Activated B cell treated with CpG ODN at 0.5 μM for 24 hours (primary cell): ENCODE measurements at places on chromosomes 2 and 18.

- DNase-seq: no peak
These were observed 51.9 kb upstream of the RMDN2 start for GRCh38 chr2:37873229-37873628.

- no peak for DNase-seq
These were observed 98.1 kb downstream of the COL6A3 start for GRCh38 chr2:237315829-237316225.

DNA sequence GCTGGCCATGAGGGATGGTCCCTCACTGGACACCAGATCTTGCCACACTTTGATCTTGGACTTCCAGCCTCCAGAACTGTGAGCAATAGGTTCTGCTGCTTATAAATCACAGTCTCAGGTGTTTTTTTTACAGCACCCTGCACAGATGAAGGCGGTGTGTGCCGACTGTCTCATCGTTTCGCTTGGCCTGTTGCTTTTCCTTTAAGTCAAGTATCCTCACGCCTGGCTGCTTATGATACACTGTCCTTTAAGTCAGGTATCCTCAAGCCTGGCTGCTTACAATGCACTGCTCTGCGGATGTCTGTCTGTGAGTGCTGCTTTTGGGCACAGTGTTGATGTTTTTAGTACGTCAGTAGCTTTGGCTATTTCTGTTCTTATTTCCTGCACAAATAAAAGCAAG is 40.3 kb downstream of the SALL3 start:
- no peak for DNase-seq

GRCh38 chr2:30172627-30173026 is 25.8 kb downstream of the YPEL5 start:
- no peak for DNase-seq

GRCh38 chr2:129733579-129733978 is 245.9 kb upstream of the RAB6C start:
- DNase-seq: no peak

GRCh38 chr2:187567126-187567525 is 12.9 kb upstream of the TFPI start:
- DNase-seq: no peak

DNA sequence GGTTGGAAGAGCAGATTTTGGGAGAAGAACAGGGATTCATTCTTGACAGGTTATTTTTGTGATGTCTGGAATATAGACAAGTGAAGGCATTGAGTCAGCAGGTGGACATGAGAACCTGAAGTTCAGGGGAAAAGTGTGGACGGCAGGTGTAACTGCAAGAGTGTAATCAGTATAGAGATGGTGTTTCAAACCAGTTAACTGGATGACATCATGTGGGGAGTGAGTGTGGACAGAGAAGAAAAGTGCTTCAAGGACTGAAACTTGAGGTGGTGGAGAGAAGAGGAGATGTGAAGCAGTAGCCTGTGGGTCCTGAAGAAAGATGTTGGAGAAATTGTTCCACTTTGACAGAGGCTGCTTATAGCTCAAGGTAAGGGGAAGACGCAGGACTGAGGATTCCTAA is 7.1 kb downstream of the IL1RL1 start:
- DNase-seq: no peak

DNA sequence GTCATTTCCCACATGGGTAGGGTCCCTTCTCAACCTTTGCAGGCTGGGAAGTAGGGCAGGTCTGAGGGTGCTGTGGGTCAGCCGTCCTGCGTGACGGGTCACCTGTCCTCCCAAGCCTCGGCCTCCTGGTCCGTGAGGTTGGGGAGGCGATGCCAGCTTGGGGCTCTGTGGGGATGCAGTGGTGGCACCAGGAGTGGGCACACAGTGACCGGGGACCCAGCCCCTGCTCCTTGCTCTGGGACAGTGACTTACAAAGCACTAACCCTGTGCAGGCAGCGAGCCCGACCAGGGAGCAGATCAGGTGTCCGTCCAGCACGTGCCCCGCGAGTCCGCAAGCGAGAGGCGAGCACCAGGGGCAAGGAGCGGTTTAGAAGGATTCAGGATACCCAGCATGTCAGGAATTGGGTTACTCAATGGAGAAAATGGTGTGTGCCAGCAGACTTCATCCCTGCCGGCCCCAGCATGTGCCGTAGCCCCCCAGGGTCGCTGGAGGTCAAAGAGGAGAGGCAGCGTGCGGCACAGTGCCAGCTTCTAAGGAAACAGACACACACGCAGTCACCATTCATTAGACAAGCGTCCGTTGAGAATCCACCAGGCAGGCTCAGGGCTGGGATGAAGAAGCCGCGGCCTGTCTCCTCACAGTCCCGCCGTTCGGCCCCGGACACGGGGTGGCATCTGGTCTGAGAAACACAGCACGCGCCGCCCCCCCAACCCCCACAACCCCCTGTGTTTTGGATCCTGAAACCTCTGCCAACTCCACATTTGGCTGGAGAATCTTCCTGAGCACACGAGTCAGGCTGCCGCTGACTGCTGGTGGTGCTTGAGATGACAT is 11.7 kb downstream of the COLEC11 start:
- no peak for DNase-seq

- no peak for DNase-seq
These were observed 61.4 kb upstream of the OTOS start for GRCh38 chr2:240201866-240202265.

GRCh38 chr2:41741951-41742595 is 305.7 kb upstream of the PKDCC start:
- DNase-seq: no peak

GRCh38 chr2:206160125-206160806 is 571 bp downstream of the EEF1B2 start:
- no peak for DNase-seq

- no peak for DNase-seq
These were observed 6.9 kb upstream of the CRIM1 start for GRCh38 chr2:36348721-36349120.

GRCh38 chr2:225379856-225380255 is 19.7 kb upstream of the NYAP2 start:
- DNase-seq: no peak

DNA sequence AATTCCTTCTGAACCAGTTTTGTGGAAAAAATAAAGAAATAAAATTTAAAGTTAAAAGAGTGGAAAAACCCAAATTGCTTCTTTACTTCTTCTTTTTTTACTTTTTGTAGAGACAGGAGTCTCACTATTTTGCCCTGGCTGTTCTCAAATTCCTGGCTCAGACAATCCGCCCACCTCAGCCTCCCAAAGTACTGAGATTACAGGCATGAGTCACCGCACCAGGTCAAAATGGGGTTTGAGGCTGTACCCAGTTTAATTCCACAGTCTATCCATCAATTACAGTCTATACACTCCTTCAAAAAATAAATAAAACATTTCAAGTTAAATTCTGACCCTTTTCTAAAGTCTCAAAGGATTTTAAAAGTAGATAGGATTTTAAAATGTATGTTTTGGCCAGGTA is 120.3 kb downstream of the FAM161A start:
- no peak for DNase-seq

DNA sequence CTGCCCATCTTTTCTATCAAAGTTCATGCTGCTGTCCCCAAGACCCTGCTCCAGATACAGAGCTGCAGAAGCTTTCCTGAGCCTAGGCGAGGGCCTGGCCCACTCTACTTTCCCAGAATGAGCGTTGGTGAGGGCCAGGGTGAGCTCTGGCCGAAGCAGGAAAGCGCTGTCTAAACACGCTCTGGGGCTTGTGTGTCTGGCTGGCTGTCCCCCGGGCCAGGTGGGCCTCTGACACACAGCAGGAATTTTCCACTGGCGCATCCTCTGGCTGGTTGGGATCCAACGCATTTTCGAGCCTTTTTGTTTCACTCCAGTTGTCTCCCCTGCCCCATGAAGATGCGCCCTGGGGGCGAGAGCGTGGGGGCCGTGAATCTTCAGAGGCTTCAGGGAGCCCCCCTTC is 17.8 kb upstream of the KCNK3 start:
- no peak for DNase-seq

- DNase-seq: no peak
These were observed 159.2 kb downstream of the GULP1 start for GRCh38 chr2:188450732-188451483.
